ENCODE measurements at places on chromosomes 16 and 17.

DNA sequence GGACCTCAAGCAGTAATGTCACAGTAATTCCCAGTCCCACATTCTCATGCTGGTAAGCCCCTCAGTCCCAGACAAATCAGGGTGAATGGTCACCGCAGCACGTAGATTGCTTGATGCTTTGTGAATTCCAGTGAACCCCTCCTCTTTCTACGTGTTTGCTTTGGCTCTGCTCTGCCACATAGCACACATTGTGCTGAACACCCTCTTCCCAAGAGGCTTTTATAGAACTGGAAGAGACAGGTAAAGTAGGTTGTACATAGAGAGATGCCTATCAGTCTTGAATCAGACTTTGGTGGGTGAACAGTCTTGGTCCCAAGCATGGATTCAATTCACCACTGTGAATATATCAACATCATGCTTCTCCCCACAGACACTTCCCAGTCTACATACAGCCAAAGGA is 579 bp upstream of the KRTAP9-6 start:
- no peak for DNase-seq

GRCh38 chr17:76493505-76494167 is 7.6 kb downstream of the RHBDF2 start:
- DNase-seq: no peak

DNA sequence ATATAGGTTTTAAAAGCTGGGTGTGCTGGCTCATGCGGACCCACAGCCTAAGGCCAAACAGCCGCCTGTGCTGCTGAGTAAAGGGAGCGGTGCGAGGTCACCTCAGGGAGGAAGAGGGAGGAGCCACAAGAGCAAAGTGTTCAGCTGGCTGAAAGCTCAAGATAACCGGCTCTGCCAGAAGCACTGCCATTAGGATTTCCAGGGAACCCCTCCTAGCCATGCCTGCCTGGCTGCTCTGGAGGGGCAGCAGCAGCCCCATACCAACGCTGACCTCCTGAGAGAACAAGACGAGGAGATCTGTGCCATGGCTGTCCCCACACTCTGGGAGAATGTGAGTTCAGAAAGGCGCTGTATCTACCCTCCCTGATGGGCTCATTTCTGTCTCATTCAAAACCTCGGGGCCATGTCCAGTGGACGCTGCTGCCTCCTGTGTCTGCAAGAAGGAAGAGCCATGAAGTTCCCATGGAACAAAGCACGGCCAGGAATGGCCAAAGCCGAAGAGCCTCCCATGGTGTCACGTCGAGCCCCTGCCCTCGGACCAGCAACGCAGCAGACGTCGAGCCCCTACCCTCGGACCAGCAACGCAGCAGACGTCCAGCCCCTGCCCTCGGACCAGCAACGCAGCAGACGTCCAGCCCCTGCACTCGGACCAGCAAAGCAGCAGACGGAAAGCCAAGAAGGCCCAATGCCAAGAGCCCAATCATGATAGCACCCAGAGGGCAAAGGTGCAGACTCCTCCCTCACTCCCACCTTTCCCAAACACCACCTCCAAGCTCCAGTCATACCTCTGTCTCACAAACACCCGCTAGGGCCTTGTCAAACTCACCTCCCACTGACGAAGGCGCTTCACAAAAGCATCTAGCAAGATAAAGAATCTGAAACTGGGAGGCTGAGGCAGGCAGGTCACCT is 107.0 kb downstream of the ANKRD11 start:
- DNase-seq: no peak

DNA sequence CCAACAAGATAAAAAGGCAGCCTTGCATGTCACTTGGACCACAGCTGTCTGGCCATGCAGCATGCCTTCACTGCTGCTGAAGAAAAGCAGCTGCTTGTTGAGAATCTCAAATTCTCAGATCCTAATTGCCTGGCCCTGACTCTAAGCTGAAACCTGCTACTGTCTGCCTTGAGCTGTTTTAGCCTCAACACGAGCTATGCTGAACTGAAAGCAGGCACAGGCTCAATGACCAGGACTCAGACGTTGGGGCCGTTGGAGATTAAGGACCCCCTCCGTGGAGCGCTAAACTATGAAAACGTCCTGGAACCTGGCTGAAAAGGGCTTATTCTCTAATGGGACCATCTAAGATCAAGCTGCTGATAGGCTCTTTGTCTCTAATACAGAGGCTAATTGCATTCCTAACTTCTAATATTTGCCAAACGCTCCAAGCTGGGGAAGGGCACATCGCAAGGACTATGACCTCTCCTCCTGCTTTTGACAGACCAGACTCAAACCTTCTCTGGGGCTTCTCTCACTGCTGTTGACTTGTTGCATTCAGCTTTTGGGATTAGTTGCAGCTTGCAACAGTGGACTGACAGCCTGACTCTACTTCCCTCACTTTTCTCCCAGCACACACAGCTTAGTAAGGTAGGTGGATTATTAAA is 4.6 kb upstream of the PLK1 start:
- no peak for DNase-seq

DNA sequence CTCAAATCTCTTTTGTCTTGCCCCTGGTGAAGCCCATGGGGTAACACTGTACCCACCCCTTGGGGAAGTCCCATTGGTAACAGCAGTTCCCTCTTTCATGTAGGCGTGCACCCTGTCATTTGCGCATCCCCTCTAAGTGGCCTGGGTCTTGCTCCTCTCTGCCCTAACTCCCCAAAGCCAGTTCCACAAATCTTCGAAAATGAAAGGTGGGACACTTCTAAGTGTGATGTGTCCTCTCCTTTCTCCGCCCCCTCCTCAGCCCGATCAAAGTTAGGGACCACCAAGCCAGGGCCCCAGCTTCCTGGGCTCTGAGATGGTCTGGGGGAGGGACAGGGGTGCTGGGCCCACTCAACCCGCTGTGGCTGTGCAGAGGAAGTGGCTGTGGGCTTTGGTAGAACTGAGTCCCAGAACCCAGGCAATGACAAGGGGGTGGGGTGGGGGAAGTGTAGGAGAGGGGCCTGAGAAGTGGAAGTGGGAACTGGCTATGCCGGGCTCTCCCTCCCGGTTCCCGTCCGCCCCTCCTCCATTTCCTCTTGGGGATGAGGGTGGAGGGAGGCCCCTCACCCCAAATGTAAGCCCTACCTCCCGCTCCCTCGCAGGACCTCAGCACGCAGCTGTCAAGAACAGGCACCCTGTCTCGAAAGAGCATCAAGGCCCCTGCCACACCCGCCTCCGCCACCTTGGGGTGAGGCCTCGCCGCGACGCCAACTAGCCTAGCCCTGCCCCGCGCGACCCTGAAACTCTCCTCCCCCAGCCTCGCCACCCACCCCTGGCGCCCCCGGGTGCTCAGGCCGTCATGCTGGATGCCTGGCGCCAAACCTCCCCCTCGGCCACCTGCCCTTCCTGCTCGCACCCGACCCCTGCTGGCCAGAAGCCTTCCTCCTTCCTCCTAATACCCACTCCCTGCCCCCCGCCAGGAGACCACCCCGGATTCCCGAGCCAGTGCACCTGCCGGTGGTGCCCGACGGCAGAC is 8.7 kb downstream of the ABI3 start:
- no peak for DNase-seq

- DNase-seq: peak; percentile 32
These were observed 48.2 kb upstream of the MEIOC start for GRCh38 chr17:44607836-44608690.

GRCh38 chr16:17353561-17353960 is 117.2 kb downstream of the XYLT1 start:
- DNase-seq: no peak

GRCh38 chr17:27980043-27980442 is 62.4 kb upstream of the NLK start:
- peak; percentile 30 for DNase-seq

GRCh38 chr17:72915625-72916081 is 176.8 kb downstream of the SLC39A11 start:
- DNase-seq: no peak

DNA sequence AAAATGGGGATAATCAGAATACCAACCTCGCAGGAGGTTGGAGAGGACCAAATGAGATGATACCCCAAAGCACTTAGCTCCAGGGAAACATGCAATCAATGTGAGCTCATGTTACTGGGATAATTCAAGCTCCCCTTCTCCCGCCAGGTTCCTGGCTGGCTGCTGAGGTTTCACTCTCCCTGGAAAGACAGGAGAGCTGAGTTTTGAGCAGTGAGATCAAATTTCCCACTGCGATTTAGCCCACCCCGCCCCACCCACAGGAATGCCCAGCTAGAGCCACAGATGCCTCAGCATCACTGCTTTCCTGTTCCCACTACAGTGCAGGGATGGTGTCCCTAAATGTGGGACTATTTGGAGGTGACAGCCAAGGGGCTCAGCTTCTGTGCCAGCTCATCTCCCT is 56.7 kb downstream of the ZNF423 start:
- no peak for DNase-seq

GRCh38 chr17:7555320-7555948 is 3.1 kb upstream of the TNFSF13 start:
- DNase-seq: no peak

GRCh38 chr17:77420804-77421629 is 280.2 kb downstream of the SEC14L1 start:
- DNase-seq: peak; percentile 64

DNA sequence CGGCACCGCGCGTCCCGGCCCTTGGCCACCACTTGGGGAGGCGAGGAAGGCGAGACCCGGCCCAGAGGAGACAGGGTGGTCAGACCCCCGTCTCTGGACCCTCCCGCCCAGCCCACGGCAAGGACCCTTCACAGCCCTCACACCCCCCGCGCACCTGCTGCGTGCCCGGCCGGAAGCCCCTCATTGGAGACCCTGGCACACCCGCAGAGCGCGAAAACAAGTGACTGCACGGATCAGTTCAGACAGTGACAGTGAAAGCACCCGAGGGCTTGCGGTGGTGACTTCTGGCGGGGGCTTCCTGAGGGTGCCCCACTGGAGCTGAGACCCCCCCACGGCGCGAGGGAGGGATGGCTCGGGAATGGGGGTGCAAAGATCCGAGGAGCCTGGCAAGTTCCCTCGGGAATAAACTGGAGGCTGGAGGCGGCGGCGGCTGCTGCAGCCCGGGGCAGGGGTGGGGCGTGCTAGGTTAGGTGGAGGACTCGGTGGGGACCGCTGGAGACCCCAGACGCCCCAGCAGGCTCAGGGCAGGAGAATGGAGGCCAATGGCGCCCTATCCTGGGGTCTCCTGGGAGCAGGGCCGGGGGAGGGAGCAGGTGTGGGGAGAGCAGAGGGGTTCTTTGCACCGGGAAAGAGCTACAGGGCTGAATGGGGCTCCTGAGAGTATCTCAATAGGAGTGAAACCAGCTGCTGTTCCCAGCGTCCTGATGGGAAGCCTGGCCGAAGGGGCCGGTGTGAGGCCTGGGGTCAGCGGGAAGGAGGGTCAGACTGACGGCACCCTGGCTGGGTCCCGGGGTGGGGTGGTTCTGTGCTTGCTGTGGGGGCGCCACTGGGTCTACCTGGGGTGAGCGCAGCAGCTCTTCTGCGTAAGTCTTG is 824 bp upstream of the FBXL16 start:
- DNase-seq: no peak

DNA sequence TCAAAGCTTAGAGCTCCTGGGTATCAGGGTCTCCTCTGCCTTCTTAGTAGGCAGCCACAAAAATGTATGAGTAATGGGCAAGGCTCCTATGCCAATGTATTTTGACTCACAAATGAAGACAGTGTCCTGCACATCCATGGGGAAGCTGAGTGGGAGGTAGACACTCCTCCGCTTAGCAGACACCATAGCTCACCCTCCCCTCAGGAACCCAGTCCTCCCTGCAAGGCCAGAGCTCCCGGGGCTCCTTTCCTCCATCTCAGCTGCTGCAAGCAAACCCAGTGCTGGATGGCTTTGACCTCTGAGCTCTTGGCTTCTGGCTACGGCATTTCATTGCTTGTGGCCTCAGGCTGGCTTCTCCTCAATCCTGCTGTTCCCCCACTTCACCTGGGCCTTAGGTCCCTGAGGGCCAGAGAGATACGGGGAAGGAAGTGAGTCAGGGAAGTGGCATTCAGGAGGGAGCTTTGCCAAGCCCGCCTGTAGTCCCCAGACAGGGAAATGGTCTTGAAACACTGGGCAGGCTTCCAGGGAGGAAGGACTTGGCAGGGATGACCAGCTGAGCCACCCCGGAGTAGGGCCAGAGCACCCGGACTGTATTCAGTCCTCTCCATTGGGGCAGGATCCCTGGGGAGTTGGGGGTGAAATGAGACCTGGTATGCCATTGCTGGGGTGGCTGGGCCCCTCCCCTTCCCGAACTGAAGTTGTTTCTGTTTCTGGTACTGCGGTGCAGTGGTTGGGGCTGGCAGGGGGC is 4.5 kb downstream of the ABCC3 start:
- peak; percentile 95 for DNase-seq

GRCh38 chr16:67413978-67414911 is 2.0 kb downstream of the ZDHHC1 start:
- DNase-seq: no peak

GRCh38 chr16:73196670-73197069 is 148.7 kb upstream of the ZFHX3 start:
- DNase-seq: no peak

- DNase-seq: no peak
These were observed 48.6 kb upstream of the ZNF469 start for GRCh38 chr16:88333848-88334777.

- no peak for DNase-seq
These were observed 6.5 kb downstream of the TM4SF5 start for GRCh38 chr17:4777969-4778760.

DNA sequence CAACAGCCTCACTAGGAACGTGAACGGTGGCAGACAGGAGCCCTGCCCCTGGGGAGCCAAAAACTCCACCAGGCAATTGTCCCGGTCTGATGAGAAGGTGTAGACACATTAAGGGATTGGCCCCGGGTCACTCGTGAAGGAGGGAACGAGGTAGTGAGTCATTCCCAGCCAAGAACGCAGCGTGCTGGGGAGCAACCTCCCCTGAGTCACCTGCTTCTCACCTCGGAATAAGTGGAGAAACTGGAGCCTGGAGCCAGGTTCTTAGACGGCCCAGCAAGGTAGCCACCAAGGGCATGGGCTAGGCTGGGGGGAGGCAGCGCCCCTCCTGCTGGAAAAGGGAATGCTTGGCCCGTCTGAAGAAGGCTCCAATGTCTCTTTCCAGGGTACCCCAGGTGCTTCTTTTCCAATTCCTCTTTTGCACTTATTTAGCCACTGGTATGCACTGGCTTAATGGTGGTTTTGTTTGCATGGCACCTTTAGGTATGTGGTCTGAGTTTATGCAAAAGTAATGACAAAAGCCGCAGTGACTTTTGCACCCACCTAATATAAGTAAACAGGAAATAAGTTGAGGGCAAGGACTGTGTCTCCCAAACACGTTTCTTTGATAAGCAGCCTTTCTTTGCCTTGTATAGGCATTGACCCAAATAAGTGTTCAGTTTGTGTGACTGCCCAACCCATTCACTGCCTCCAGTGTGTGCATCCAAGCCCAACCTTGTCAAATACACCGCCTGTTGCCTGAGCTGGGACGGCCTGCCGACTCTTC is 1.8 kb upstream of the HELZ start:
- no peak for DNase-seq

GRCh38 chr17:73954951-73955350 is 248.5 kb upstream of the RPL38 start:
- no peak for DNase-seq

Measured in GM04504 (cell line).